ENCODE measurements at places on chromosomes 13 and 19.

DNA sequence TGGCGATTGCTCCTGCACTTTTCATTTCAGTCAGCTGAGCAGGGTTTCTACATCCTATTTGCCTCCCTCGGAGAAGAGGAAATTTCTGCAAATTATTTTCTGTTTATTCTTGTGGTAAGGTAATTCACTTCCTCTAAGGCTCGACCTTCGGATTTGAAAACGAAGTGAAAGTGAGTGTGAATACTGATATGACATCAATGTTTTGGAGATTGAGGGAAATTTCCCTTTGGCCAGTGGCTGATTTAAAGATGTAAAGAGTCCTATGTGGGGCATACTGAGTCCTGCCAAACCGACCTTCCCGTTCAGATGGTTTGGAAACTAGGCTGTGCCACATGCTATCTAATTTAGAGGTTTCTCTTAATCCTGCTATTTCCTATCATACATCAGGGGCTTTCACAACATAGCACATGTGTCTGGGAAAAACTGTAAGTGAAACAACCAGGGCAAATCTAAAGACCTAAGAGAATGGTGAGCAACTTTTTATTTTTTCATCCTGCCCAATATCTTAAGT is 112.3 kb downstream of the POSTN start:
- DNase-seq, result no peak

DNA sequence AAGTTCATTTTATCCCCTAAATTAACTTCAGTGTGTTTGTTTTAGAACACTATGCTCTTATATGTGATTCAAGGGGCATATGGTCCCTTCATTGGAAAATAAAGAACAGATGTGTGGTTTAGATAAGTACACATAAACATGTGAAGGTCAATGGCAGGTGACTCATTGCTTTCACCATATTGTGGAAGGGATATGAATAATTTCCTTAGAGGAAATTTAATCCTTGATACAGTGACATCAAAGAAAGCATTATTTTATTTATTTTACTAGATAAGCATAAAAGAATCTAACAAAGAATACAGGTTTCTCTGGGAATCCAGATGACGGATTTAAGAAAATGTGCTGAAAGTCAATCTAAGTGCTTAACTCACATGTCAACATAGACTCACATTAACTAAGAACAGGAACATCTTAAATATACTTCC is 373.5 kb downstream of the KCTD12 start:
- DNase-seq, result no peak

DNA sequence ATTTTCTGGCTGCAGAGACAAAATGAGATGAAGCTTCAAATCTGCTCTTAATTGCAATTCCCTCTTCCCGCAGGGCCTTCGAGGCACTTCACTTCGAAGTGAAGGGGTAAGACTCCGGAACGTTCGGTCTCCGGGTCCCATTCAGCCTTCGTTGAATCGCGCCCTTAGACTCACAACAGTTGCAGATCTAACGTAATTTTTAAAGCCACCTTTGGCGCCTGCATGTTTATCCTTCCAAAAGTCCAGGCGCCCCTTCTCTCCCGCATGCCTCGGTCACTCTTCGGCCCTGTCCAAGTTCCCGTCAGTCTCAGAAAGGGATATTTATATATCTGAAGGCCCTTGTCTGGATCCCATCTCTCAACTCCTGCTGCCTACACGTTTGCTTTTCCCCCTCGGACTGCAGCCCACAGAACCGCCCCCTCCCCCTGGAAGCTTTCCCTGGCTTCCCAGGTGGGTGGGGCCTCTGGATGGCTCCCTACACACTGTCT is 915 bp upstream of the KCTD12 start:
- DNase-seq, result no peak

DNA sequence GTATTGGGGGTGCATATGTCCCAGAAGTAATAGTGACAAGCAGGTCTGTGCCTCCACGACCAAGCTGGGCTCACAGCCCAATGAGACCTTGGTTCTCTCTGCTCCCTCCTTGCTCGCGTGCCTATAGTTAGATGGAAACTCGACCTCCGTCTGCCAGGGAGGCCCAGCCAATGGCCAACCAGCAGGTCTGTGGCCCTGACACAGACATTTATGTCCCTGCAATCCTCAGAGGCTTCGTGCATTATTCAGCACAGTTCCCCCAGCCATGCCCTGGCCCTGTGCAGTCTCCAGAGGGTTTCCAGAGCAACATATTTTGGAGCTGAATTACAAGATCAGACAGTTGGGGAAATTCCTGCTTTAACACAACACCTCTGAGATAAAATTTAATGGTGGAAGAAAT is 105.1 kb downstream of the UQCRFS1 start:
- DNase-seq, result no peak

DNA sequence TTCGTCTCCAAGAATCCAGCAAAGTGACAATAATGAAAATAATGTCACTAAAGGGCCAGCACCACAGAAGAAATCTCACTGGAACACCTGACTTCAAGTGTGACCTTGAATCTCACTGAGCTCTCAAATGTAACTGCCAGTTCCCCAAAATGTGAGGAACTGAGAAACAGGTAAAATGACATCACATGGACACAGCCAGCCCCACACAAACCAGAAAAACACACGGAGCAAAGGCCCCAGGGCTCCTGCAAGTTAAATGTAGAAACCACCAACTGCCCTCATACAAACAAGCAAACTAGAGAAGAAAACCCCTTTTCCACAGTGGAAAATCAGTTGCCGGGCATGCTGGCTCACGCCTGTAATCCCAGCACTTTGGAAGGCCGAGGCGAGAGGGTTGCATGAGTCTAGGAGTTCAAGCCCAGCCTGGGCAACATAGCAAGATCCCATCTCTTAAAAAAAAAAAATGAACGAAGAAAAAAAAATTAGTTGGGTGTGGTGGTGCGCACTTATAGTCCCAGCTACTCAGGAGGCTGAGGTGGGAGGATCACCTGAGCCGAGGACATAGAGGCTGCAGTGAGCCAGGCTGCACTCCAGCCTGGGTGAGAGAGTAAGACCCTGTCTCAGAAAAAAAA is 8.7 kb upstream of the KANK2 start:
- DNase-seq, result no peak

DNA sequence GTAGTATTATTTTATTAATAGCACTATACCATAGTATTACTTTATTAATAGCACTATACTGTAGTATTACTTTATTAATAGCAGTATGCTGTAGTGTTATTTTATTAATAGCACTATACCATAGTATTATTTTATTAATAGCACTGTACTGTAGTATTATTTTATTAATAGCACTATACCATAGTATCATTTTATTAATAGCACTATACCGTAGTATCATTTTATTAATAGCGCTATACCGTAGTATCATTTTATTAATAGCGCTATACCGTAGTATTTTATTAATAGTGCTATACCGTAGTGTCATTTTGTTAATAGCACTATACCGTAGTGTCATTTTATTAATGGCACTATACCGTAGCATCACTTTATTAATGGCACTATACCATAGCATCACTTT is 191.8 kb downstream of the GPC6 start:
- DNase-seq, result no peak

DNA sequence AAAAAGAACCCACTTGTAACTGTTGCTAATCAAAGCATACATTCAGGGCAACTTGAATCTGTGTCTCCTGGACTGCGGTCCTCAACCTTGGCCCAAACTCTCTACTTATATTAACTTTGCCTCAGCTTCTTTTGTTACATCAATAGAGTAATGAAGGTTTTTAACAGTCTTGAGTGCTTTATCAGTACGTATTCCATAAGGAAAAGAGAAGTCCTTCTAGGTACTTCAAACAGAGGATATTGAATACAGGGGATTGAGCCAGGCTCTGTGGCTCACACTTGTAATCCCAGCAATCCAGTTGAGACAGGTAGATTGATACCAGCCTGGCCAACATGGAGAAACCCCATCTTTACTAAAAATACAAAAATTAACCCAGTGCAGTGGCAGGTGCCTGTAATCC is 1.2 kb upstream of the EPS15L1 start:
- DNase-seq, result no peak

DNA sequence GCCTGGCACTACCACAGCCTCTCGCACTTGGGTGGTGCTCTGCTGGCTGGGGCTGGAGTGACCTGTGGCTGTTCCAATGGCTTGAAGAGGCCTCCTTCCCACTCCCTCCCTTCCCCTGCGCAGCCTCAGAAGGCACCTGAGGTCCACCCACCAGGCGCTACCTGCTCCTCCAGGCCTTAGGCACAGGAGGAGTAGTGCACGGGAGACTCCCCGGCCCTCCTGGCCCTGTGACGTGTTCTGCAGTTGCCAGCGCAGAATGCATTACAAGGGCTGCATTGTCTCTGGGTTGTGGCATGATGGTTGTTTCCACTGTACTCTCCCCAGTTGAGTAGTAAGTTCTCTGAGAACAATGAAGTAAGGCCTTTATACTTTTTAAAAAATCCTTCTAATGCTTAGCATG is 128.6 kb downstream of the TEX29 start:
- DNase-seq, result no peak
